Stimulated activated CD4-positive, alpha-beta T cell treated with anti-CD3 and anti-CD28 coated beads, Interleukin-2, amount 100 ng/mL, for 24 hours (primary cell): ENCODE measurements at places on chromosomes 5 and 9.

GRCh38 chr9:14441976-14442651, 128.2 kb upstream of the NFIB start:
- no peak for DNase-seq

DNA sequence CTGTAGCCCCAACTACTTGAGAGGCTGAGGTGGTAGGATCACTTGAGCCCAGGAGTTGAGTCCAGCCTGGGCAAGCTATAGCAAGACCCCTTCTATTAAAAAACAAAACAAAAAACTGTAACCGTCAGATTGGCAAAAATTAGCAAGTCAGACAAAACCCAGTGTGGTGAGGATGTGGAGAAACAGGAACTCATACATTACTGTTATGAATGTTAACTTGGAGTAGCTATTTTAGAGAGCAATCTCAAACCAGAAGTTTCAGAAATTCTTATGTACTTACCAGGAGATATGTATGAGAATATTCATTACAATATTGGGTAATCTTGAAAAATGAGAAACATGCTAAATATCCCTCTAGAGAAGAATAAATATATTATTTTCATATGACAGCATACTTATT, 120.3 kb downstream of the INVS start:
- DNase-seq: no peak

DNA sequence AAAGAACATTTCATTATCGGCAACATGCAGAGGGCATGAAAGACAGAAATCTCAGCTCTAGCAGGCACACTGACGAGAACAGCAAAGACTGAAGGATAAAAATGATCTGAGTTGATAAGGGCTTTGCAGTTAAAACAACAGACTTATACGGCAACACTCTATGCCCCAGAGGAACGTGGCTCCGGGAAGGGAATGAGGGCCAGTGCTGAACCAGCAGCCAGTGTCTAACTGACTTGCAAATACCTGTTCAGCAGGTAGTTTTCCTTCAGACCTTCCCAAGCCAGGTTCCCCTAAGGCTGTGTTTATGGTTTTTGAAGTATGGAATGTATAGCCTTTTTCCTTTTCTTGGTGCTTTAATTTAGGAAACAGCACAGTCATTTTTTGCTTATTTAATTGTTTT, 121.3 kb upstream of the CDH18 start:
- no peak for DNase-seq

GRCh38 chr5:67855523-67855922, 360.0 kb upstream of the PIK3R1 start:
- DNase-seq: no peak

DNA sequence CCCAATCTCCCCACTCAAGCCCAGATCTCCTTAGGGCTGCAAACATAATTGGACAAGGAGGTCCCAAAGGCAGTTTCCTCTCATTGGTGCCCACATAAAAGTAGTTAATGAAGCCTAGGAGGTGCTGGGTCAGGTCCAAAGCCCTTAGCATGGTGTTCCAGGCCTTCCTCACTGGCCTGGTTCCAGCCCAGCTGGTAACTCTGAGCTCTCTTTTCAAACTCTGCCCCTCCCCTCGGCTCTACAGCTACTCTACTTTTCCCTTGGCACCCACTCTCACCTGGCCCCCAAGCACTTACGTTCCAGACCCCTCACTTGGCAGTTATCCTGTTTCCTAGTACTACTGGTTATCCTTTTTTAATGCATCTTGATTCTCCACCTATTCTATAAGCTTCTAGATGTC, 9.9 kb downstream of the SEPTIN8 start:
- DNase-seq: no peak

DNA sequence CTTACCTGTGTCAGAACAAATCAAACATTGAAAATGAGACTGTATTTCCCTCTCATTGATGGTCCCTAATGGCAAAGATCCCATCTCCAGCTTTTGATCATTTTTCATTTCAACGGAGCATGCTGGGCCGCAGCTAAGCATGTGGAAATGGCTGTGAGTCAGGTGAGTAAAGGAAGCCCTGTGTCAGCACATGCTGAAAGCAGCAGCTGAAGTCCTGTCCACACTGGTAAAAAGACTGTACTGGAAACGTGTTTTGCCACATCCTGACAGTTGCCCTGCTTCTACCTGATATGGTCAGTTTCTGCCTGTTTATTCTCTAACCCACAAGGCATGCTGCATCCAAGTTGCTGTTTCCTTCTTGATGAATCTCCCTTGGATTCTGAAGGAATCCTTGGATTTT, 330.1 kb downstream of the EFNA5 start:
- DNase-seq: no peak

DNA sequence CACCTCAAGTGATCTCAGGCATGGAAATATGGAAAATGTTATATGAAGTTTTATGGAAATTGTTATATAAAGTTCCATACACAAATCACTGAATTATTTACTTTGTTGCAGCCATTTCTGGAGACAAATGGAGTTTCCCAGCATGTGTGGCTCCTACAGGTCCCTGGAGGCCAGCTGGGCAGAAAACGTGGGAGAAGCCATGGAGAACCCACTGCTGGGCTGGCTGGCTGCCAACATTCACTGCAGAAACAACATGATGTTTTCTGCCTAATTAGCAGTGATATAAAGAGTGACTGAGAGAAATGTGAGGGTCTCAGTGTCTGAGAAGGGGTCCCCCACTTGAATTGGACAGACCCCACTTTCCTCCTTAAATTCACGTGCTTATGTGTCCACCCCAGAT, 208.8 kb upstream of the IRX2 start:
- DNase-seq: no peak

GRCh38 chr5:8848366-8848765, 697.5 kb downstream of the SEMA5A start:
- no peak for DNase-seq

GRCh38 chr9:37410969-37411785, 11.3 kb upstream of the GRHPR start:
- DNase-seq: peak; percentile 36

DNA sequence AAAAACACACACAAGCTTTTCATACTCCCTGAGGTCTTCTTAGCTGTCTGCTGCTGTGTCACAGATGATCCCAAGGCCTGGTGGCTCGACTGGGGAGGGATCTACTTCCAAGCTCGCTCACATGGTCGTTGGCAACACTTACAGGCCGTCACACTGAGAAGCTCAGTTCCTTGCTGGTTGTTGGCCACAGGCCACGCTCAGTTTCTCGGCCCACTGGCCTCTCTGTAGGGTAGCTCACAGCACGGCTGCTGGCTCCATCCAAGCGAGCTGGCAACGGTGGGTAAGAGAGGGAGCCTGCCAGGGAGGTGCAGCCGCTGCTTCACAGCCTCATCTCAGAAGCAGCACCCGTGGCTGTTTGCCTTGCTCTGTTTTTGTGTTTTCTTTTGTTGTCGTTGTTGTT, 43.8 kb upstream of the GFPT2 start:
- no peak for DNase-seq

DNA sequence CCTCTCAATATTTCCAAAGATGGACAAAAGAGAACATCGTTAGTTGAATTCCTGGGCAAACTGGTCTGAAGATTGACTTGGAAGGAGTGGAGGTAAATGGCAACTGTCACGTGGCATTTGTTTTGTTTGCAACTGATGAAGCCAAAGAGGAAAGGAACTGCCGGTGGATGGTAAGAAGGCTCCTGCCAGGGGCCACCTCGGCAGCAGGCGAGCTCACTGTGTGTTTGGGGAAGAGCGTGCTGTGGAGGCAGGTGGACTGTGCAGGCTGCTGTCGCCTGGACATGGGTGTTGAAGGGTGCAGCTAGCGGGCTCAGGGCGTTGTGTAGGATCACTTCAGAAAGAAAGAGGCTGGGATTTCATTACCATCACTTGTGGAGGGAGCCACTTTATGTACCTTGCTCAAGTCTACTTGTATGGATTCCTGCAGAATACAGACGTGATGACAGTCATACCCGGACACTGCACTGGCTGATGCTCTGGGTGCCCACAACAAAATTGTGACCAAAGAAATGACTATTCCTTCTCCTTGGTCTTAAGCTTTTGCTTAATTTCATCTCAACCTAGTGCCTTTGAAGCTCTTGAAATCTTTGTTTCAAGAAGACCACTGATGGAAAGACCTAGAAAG, 72.7 kb downstream of the MAP1B start:
- no peak for DNase-seq

- no peak for DNase-seq
Observed at GRCh38 chr5:37979559-37979958, 139.7 kb upstream of the GDNF start.

DNA sequence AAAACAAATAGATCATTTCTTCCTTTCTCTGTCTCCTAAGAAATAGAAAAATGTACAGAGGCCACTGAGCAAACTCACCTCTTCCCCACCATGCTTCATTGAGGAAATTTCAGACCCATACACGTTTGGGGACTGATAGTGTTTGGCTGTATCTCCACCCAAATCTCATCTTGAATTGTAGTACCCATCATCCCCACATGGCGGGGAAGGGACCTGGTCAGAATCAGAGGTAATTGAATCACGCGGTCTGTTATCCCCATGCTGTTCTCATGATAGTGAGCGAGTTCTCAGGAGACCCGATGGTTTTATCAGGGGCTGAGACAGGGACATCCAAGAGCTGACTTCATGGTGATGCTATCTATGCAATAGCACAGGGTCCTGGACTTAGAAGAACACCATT, 1655.8 kb downstream of the MAT2B start:
- no peak for DNase-seq

- no peak for DNase-seq
Observed at GRCh38 chr5:90585337-90585986, 26.9 kb downstream of the ADGRV1 start.
